ENCODE measurements at places on chromosomes 2 and 18.

GRCh38 chr2:202911203-202911511, 316 bp downstream of the WDR12 start:
- DNase-seq: no peak

DNA sequence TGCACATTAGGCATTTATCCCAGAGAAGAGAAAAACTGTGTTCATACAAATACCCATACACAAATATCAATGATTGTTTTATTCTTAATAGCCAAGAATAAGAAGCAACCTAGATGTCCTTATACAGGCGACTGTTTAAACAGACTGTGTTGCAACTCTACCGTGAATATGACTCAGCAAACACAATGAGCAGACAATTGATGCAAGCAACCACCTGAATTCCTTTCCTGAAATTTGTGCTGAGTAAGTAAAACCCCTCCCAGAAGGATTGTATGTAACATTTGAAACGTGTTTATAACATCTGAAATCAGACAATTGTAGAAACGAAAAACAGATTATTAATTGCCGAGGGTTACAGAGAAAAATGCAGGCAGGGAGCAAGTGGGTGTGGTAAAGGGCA, 621.9 kb upstream of the SOX11 start:
- DNase-seq: no peak

DNA sequence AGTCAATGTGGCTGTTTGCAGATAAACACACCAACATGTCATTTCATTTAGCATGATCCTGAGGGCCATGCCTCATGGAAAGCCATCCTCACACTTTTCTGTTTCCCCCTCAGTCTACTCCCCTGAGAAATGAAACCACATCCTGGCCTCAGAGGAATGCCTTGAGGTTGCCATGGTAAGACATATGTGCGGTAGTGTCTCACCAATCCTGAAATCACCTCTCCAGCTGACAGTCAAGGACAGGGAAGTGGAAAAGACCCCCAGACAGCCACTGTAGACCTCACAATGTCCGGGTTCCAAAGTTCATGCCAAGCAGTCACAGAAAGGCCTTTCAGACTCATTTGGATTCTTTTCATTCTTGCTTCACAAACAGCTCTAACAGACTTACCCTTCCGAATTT, 175.2 kb upstream of the PKDCC start:
- DNase-seq: no peak

GRCh38 chr2:161992531-161992930, 81.5 kb downstream of the DPP4 start:
- DNase-seq: no peak

GRCh38 chr2:10449838-10450691, 1.9 kb upstream of the ODC1 start:
- DNase-seq: no peak

DNA sequence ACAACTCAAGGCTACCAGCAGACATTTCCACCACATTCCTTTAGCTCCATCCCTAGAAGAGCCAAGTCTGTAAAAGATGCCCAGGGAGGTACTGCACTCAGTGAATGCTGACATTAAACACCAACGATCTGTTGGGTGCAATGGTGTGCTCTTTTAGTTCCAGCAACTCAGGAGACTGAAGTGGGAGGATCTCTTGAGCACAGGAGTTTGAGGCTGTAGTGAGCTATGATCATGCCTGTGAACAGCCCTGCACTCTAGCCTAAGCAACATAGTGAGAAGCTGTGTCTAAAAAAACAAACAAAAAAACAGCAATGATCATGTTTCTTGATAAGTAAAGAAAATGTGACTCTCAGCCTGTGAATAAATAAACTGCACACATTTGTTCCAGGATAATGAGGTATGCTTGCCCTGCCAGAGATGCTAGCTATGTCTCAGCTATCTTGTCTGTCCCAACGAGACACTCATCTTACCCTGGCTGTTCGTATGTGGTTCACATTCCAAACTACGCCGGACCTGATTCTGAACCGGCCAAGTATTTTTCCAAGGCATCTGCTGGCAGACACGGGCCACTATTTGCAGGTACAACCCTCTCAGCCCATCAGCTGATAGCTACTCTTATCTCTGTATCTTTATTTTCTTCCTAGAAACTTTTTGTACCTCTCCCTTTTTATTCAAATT, 21.8 kb downstream of the TMEM182 start:
- no peak for DNase-seq

- no peak for DNase-seq
Observed at GRCh38 chr18:8469544-8470130, 139.6 kb upstream of the RAB12 start.

DNA sequence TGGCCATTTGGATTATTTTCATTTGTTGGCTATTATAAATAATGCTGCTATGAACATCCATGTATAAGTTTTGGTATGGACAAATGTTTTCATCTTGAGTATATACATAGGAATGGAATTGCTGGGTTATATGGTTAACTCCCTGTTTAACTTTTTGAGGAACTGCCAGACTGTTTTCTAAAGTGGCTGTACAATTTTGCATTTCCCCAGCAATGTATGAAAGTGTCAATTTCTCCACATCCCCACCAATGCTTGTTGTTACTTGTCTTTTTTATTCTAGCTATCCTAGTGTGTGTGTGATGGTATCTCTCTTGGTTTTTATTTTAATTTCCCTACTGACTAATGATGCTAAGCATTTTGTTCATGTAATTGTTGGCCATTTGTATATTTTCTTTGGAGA, 90.6 kb upstream of the CYP26B1 start:
- no peak for DNase-seq

GRCh38 chr2:89763581-89764485, 1072.4 kb downstream of the RPIA start:
- no peak for DNase-seq

DNA sequence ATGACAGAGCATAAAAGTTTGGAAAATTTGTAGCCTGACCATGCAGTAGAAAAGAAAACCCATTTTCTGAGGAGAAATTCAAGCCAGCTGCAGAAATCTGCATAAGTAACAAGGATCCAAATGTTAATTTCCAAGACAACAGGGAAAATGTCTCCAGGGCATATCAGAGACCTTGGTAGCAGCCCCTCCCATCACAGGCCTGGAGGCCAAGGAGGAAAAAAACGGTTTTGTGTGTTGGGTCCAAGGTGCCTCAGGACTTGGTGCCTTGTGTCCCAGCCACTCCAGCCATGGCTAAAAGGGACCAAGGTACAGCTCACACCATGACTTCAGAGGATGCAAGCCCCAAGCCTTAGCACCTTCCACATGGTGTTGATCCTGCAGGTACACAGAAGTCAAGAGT, 324.4 kb downstream of the ETAA1 start:
- no peak for DNase-seq

- DNase-seq: no peak
Observed at GRCh38 chr2:13770279-13770678, 862.2 kb upstream of the LRATD1 start.

DNA sequence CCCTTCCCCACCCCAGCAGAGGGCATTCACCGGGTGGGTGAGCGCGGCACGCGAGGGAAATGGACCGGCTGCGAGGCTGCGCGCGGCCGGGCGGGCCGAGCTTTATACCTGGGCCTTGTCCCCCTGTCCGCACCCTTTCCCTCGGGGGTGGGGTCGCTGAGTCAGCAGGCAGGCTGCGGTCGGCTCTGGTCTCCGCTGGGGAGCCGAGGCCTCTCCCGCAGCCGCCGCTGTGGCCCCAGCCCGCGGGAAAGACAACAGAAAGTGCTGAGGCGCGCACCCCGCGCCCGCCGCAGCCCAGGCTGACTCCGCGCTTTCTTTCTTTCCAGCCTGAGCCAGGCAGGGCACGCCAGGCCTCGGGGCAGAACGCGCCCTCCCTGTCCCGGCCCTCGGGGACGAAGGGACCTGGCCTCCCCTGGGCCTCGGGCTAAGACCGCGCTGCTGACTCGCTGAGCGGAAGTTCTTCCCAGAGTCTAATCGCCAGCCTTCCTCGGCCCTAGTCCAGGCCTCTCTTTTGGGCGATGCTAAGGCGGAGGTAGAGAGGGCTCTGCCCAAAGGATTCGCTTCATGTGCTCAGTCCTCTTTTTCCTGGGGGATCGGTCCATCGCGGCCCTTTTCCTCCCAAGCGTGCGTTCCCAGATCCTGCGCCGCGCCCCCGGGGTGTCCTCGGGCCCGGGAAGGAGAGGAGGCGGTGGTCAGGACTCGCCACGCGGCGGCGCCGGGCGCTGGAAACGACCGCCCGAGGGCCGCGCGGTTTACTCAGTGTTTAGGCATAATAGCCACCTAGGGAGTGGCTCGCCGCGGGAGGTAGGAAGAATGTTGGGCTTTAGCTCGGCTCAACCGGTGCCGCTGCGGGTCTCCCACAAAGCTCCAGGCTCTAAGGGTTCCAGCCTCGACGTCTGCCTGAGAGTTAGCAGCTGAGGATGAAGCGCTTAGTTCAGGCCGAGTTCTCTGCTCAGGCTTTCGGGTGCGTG, at the start of gene CRYBA2:
Gene CRYBA2 (minus strand): TSS at position 78 of the 971 bp plus-strand sequence. CDS start 246 bp downstream, outside the sequence.
- DNase-seq: no peak

GRCh38 chr2:88913280-88913679, 221.8 kb downstream of the RPIA start:
- no peak for DNase-seq

- DNase-seq: no peak
Observed at GRCh38 chr2:129103936-129104878, 785.5 kb upstream of the HS6ST1 start.

DNA sequence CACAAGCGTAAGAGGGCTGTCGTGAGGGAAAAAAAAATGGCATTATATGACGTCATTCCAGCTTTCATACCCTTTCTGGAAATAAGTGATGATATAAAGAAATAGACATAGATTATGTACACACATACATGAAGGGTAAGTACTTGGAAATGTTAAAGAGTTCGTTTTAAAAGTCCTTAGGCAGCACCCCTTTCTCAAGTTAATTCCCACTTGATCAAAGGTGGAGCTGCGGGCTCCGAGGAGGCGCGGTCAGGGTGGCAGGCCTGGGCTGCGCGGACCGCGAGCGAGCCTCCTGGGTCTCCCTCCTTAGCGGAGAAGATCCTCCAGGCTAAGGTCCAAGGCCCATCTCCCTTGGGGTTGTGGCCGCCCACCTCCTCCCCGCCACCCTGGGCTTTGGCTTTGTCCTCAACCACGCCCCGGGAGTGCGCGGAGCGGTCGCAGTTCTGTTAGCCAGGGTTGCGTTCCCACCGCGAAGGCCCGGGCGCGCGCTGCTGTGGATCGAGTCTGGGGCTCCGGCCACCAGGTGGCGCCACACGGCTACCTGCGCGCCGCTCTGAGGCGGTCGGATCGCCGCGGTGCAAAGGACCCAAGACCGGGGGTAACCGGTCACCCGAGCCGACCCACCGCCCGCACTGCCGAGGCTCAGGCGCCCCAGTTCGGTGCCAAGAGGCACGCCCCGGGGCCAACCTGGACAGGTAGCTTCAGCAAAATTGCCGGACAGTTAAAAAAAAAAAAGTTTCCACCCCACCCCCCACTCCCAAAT, 66.8 kb downstream of the HNRNPLL start:
- peak; percentile 36 for DNase-seq

- DNase-seq: no peak
Observed at GRCh38 chr2:117127680-117128079, 686.8 kb upstream of the DDX18 start.

GRCh38 chr2:212030709-212031108, 507.9 kb downstream of the ERBB4 start:
- DNase-seq: no peak

- DNase-seq: no peak
Observed at GRCh38 chr2:167637741-167638140, 609.7 kb downstream of the STK39 start.

- no peak for DNase-seq
Observed at GRCh38 chr2:230928701-230929380, 3.8 kb upstream of the GPR55 start.

DNA sequence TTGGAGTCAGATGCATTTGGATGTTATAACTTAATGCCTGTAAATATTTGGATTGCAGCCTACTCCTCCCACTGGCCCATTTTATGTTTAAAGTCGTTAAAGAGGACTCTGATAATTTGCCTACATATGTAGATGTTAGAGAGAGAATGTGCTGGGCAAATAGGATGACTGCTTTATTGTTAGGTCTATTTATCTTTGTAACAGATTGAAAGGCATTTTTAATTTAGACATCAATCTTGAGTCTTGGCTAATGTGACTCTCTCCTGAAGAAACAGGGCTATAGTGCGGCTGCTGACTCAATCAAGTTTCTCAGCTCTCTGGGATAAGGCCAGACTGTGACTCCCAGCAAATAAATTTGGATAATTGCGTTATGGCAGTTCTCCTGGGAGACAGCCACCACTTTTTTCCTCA, 1101.4 kb downstream of the CBLN2 start:
- DNase-seq: no peak

GRCh38 chr2:188785061-188785460, 189.1 kb upstream of the COL3A1 start:
- no peak for DNase-seq

DNA sequence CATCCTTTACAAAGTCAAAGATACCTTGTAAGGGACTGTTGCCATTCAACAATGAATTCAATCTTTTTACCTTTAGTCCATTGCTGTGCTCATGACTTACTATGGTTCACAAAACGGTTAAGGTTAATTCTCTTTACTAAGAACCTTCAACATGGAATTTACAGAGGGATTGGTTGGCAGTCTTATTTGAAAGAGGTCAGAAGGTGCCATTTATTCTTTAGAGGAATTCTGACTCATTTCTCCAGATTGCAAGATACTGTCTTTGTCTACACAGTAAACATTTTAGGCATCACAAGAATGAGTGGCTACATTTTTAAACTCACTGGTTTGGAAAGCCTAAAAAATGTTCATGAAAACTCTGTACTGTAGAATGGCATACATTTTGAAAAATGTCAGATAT, 17.4 kb downstream of the KCNH7 start:
- no peak for DNase-seq

GRCh38 chr2:148508878-148509287, 135.7 kb upstream of the EPC2 start:
- no peak for DNase-seq

DNA sequence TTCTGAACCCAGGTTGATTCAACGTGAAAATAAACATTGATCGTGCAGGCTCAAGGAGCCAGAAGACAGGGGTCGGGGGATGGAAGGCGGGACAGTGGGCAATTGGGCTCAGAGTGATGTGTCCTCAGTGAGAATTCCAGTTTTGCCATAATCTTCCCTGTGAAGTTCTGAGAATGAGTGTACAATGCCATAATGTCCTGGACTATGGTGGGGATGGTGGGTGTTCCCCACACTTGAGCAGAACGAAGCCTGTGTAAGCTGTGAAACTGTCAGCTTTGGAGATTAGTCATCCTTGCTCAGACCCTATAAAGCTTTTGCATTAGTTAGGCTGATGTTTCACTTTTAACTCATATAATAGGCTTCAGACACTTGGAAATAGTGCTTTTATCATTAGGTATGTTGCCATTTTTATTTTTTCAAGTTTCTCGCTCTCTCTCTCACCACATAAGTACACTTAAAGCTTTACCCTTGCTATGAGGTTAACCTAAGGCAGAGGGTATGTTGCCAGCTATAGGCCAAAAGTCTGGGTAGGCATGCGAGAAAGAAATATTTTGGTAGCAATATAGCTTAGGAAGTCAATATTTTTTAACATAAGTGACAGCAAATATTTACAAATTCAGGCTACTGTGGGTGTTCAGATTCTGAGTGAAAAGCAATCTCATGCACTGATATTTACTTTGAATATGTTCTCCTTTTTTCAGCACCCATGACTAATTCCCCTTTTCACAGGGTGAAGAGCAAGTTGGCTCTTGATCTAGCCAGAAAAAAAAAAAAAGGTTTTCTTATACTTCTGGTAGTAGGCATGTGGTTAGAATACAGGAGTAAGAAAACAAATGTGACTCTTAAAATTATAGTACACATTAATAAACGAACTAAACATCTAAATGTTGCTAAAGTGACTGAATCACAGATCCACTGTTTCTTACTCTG, 47.2 kb downstream of the CDC42EP3 start:
- DNase-seq: no peak

GRCh38 chr18:64807560-64807959, 658.7 kb upstream of the LINC00305 start:
- no peak for DNase-seq
